Lung microvascular endothelial cell (primary cell): ENCODE measurements at places on chromosomes 11 and 22. TPM values are rescaled to one million over a fixed set of nuclear protein-coding genes. Genes with fewer than 3 reads are reported as not detected.
A peak's percentile ranks its signal among the peaks of the same experiment; 100 is the strongest.

GRCh38 chr11:74138572-74138971 lies 32.2 kb downstream of the C2CD3 start:
- peak; percentile 88 for DNase-seq

GLYAT gene
- not detected in 2 replicates for total RNA-seq

GRCh38 chr11:76665921-76666351 lies 4.6 kb downstream of the LRRC32 start:
- no peak for DNase-seq

TRIM48 gene
- total RNA-seq, result not detected in 2 replicates

GRCh38 chr11:100383357-100383865 lies 303.7 kb upstream of the ARHGAP42 start:
- DNase-seq, result no peak

CALCA gene
- total RNA-seq, result not detected in 2 replicates

DNA sequence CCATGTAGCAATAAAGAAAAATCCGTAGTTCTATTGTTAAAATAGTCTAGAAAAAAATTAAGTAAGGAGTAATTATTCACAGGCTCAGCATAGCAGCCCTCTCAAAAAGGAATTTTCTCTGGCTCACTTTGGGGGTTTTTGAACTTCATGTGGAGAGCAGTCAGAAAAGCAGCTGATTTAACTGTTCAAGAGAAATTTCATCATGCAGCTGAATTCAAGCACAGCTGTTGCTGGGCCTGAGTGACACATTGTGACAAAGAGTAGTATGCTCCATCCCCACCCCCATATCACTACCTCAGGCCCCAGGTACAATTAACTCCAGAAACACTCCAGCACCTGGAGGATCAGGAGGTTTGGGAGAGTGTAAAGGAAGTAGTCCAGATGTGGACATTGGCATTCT lies 272.1 kb downstream of the FAM76B start:
- DNase-seq, result no peak

DNA sequence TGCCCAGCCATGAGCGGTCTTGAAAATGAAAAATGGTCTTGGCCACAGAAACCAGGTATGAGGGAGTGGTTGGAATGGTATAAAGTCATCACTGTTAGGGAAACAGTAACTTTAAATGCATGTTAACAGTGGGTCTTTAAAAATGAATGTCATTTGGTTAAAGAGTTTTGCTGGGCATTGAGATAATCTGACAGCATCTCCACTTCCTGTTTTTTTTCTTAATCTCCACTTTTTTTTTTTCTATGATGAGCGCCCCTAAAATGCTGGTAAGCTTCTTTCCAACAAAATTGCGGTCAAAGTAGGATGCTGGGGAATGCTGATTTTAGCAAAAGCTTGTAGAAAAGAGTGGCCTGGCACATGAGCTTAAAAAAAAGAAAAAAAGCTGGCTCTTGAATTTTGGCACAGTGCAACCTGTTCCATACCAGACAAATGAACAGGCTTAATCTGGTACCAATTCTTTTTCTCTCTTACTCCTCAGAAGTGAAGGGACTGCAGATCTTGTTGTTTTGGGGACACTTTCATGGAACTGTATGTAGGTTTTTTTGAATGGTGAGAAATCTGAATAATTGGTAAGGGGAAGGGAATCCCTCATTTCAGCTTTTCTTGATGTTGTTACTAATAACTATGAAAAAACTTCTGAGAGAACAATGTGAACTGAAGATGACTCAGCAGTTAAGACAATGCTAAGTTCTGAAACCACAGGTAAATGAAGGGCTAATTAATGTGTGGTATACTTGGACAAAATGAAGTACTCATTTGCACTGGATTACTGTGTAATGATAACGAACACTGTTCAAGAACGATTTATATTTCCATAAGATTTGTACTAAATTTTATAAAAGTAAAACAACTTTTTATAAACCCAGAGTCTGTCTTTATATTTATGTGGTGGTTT lies 3.1 kb upstream of the ARHGEF12 start:
- no peak for DNase-seq

DNA sequence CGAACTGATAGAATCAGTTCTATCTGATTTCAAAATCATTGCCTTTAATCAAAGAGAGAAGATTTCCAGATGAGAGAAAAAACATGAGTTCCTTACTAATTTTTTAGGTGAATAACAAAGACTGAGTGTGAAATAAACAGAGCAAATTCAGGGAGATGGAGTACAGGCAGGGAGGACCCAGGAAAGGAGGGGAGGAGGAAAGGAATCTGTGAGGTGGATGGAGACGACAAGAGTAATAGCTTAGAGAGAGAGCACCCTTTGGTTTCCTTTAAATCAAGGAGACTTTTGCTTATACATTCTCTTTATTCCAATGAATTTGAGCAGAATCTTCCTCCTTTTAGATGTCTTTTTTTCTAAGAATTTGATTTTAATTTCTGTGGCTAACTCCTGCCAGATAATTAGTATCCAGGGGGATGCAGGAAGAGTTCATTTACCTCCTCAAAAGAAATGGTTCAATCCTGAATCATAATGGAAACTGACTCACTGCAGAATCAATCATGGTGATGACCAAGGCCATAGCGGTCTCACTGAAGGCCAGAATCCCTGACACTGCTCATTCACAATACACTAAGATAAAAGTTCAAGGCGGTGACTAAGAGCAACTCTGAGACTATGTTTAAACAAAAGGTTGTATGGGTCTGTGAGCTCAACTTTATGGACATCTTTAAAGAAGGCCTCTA lies 234.0 kb upstream of the ZC3H12C start:
- peak; percentile 95 for DNase-seq
